Femur (tissue), 1 donor: ENCODE measurements at places on chromosomes 3 and 15.

DNA sequence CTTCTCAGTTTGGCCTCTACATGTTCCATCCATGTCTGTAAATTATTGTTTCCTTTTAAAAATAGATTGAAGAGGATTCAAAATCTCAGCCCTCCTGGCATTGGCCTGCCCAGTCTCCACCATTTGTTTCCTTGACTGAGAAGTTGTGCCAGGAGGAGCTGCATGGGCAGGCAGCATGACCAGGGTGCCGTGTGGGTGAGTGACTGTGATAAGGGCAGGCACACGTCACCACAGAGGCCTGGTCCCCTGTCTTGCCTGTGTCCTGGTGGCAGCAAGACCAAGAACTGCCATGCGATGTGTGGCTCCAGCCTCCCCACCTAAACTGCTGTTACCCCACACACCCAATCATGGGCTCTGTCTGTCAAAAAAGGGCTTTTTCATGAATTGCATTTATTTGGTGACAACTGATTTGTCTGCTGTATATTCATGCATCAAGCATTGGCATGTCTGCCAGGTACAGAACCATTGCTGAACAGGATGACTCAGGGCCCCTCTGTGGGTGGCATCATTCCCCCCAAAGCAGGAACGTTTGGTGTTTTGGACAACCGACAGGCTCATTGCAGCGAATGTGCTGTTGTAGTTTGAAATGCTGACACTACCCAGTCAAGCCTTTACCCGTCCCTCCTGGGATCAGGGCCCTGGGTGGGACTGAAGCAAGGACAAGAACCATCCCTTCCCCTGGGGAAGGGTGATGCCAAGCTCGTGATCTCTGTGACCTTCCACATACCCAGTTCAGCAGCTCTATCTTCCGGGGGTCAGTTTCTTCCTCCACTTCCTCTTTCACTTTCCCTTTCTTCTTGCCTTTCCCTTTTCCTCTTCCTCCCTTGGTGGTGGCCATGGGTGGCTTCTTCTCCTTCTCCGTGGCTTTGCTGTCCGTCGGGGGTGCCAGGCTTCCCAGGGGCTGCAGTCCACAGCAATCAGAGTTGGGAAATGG lies 51.6 kb downstream of the TRPM1 start:
- no peak for DNase-seq

GRCh38 chr15:59296181-59296617 lies 76.5 kb downstream of the MYO1E start:
- no peak for DNase-seq

- no peak for DNase-seq
Observed at GRCh38 chr15:48775546-48775945, 35.3 kb downstream of the CEP152 start.

- no peak for DNase-seq
Observed at GRCh38 chr3:157078811-157079185, 81.1 kb downstream of the CCNL1 start.

DNA sequence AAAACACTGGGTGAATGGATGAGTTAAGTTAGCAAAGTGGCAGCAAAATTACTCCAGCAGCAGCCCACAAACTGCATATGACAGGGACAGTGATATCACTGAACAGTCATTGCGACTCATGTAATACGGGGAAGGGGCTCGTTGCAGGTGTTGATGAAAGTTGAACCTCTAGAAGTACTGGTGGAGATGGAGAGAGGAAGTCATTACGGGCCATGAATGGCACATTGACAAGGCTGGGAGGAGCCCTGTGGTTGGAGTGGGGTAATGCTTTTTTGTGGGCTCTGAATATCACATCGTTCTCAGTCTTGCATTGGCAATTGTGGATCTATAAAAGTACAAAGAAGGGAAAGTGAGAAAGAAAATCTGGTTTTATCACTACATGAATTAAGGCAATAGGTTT lies 278.1 kb downstream of the ZPLD1 start:
- no peak for DNase-seq

DNA sequence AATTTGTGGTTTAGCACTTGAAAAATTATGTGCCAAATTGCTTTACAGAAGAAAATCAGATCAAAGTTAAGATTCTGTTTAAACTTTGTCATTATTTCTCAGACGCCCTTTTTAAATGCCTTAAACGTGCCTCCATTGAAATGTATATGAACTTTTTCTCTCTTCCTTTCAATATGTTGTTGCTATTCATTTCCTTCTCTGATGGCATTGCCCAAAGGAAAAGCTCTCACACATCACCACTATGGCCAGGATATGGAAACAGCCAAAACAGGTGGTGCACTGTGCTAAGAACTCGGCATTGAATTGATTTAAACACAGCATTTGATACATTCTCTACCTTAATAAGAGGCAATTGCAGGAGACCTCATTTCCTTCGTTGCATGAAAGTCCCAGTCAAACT lies 35.7 kb upstream of the NR2F2 start:
- DNase-seq, result no peak

DNA sequence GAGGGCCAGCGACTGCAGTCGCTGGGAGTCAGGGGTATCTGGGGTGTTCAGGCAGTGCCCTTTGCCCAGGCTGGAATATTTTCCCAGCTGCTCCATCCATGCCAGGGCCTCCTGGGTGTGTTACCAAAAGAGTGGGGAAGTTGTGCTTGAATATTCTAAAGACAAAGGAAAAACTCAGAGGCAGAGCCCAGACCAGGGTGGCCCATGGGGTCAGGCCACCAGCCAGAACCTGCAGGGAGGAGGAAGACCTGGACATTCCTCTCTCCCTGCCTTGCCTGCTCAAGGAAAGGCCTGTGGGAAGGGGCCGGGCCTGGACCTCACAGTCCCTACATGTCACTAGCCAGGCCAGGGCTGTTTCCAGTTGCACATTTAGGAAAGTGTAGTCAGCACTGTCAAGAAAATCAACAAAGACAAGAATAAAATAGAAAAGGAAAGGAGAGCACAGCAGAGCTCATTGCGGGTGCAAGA lies 16.0 kb upstream of the KLF15 start:
- no peak for DNase-seq

- no peak for DNase-seq
Observed at GRCh38 chr3:98095882-98096281, 8.9 kb downstream of the OR5AC2 start.

DNA sequence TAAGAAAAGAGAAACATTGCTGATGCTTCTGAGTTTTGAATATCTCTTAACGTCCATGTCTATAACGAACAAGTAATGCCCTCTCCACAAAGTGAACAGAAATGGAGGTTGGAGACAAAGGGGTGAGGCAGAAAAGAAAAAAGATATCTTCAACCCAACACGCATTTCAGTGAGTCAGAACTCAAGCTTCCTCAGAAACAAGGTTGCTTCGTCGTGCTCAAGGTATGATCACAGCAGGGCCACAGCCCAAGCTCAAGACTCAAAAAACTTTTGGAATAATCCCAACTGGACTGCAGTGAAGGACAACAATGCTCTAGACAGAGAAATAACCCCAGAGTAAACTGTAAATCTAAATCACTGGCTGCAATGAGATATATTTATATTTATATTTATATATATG lies 18.9 kb downstream of the WNT5A start:
- no peak for DNase-seq

DNA sequence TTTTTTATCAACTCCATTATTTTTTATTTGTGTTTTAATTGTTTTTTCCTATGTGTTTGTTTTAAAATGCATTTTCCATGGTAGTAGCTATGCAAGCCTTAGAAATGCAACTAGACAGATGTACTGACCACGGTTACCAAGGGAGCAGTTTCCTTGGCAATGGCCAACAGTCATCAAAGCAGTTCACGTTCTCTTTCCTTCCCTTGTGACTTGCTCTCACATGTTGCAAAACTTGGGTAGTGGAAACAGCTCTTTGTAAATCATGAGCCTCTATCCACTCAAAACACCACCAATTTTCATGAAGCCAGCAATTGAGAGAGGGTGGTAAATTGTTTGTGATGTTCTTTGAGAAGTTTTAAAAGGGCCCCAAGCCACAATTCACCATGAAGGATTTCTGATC lies 499.4 kb upstream of the MDFIC2 start:
- peak; percentile 67 for DNase-seq

- no peak for DNase-seq
Observed at GRCh38 chr15:74221399-74222239, 14.5 kb upstream of the CCDC33 start.

DNA sequence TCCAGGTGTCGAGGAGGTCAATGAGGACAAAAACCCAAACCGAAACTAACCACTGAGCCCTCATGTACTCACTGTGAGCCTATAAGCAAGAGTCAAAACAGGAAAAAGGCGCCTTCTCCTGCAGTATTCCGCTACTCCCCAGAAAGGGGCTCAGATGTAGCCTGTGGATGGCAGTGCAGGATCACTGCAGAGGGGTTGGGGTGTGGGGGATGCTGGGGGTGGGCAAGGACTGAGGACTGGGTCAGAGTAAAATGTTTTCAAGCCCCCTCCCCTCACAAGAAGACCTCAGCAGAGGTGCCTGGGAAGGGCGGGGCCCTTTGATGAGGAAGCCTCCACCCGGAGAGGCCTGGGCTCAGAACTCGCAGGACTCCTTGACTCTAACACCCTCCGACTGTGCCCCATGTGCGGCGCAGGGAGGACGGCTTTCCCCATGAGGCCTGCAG lies 170.1 kb downstream of the OSBPL10 start:
- DNase-seq, result no peak

DNA sequence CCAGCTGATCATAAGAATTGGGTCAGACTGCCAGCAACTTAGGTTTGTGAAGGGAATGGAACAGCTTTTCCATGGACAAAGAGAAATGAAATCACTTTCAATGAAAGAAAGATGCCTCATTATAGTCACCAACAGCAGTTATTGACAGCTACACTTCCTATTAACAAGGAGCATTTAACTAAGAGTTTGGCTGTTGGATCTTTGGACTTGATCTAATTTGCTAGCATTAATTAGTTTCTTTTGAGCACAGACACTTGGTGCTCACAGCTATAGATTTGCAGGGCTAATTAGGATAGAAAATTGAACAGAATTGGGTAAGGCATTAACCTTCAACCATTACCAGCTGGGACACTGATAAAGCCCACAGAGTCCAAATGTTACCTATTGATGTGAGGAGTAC lies 24.2 kb downstream of the CMC1 start:
- DNase-seq, result no peak

GRCh38 chr3:154936196-154936595 lies 143.9 kb upstream of the MME start:
- no peak for DNase-seq

DNA sequence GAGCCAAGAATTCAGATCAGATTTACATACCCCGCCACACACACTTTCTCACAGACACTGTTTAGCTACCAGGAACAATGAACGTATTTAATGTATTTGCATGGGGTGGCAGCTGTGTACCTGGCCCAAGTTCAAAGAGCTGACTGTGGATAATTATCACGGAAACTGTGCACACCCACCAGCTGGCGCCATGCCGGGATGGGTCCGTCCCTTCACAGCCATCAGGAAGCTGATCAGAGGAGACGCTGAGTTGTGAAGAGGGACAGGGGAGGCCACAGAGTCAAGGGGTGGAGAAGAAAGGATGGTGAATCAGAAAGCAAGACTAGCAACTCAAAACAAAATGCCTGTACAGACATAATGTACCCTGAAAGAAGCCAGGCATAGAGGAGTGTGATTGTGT lies 13.1 kb upstream of the PLA2G4D start:
- DNase-seq, result peak; percentile 42

DNA sequence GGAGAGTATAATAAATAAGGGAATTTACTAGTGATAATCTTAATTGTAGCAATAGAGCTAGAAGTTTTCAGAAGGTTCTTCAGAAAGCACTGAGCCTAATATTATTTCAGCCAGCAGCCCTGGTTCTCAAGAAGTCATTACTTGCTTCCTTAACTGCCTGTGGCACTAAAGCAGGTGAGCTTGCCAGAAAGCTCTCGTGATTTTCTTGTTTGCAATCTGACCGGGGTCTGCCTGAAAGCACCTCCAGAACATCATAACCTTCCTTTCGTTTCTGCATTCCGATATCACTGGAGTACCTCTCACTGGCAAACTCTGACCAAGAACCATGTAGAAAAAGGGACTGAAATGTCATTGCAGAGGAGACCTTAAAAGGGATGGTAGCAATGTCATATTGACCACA lies 510.3 kb downstream of the ZIC1 start:
- no peak for DNase-seq

DNA sequence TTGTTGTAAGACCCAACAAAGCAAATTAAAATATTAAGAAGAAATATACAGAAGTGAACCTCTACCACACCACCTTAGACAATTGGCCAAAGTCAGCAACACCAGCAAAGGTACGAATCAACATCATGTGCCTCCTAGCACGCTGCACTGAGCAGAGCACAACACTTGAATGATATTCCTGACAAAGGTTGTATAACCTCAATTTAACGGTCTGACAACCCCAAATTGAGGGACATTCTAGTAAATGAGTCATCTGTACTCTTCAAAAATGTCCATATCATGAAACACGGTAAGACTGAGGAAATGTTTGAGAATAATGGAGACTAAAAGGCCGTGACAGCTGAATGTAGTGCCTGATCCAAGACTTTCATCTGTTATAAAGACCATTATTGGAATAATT lies 41.3 kb upstream of the TNFSF10 start:
- DNase-seq, result no peak

- DNase-seq, result no peak
Observed at GRCh38 chr3:57158813-57159738, 6.1 kb downstream of the IL17RD start.

DNA sequence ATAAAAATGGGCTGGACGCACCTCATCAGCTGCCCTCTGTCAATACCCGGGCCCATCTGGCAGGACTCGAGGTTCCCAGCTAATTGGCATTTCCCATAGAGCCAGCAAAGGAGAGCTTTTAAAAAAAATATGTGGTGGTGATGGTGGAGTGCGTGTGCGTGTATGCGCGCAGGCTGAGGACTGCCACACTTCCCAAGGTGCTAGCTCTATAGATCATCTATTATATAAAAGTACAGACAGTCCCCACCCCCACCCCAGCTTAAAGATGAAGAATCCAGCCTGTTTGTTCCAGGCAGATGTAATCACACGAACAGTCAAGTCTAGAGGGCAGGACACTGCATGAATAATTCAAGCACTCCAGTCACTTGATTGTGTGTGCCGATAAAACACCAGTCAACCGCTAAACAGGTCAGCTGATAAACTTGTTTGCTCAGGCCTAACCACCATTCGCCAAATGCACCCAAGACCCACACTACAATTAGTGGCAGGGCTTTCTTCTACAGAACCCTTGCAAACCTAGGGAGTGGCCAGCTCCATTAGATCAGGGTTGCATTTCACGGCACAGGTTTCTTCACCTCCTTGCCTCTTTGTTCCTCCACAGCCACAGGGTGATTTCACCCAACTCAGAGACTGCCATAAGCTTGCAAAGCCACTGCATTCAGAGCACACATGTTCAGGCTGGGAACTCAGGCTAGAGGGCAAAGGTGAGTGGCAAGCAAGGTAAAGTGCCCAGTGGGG lies 5.8 kb downstream of the TLE3 start:
- no peak for DNase-seq

GRCh38 chr15:39124553-39125171 lies 456.2 kb upstream of the THBS1 start:
- DNase-seq, result peak; percentile 29

GRCh38 chr3:31093606-31094005 lies 199.1 kb upstream of the GADL1 start:
- no peak for DNase-seq

DNA sequence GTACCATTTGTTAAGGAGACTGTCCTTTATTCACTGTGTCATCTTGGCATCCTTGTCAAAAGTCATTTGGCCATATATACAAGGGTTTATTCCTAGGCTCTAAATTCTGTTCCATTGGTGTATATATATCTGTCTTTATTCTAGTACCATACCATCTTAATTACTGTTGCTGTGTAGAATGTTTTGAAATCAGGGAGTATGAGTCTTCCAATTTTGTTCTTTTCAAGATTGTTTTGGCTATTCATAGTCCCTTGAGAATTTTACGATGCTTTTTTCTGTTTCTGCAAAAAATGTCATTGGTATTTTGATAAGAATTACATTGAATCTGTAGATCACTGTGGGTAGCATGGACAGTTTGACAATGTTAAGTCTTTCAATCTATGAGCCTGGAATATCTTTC lies 28.7 kb downstream of the PFN2 start:
- no peak for DNase-seq
